Thoracic aorta (tissue), 2 donors: ENCODE measurements at places on chromosomes 12 and 14. TPM values are rescaled to one million over a fixed set of nuclear protein-coding genes. Genes with fewer than 3 reads are reported as not detected.

Gene KRT71
- not detected for total RNA-seq

Gene CEP290
- 21.4 TPM for total RNA-seq

Gene SLC35F4
- total RNA-seq, result not detected

Gene KERA
- total RNA-seq, result not detected

DNA sequence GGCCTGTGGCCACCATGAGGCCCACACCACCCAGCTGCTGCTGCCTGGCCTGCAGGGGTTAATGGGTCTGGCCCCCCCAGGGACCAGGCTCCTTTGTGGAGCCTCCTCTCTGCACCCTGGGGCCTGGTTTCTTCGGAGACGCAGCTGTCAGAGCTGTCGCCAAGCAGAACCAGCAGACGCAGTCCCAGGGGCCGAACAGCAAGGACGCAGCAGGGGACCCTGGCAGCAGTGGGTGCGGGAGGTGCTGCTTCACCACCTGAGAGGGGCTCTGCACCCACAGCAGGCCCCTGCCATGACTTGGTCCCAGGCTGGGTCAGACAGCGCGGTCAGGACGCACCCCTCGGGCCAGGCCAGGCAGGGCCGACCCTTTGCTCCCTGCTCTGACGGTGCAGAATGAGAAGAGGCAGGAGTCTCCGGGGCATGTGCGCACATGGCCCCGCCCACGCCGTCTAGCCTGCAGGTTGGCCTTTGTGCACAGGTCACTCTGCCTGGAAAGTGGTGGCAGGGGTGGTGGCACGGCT lies 30.5 kb downstream of the JAG2 start:
- H3K27me3 ChIP-seq, result no peaks in the 10 kb centered on the region
- no peak overlapping the region for H3K27ac ChIP-seq
- DNase-seq, result no peak
- no peaks in the 10 kb centered on the region for H3K36me3 ChIP-seq
- no peaks in the 10 kb centered on the region for H3K4me1 ChIP-seq
- no peak overlapping the region for H3K4me3 ChIP-seq

DNA sequence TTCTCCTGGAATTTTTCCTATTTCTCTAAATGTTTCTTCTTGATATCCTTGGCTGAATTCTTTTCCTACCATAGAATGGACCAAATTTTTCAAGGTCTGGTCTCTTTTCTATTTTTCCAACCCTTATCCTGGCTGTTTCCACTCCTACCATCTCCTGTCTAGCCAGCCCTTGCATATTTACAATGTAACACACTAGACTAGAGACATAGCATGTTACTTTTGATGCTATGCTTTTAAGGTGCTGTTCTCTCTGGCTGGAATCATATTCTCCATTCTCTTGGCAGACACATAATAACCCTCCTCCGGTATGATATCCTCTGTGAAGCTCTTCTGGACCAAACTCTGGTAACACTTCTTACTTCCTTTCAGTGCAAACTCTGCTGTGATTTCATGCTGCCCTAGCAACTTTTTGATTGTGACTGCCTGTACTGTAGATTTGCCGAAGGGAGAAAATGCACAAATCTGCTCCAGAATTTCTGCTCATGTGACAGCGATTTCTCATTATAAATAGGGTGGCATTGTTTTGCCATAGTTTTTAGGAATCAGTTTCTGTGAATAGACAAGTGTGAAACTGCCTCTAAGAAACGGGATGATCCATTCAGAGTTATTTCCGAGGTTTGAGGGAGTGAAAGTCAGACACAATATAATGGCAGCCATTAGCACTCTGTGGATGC lies 284.4 kb downstream of the MDGA2 start:
- H3K4me1 ChIP-seq, result peaks cover 6% of the 10 kb centered on the region
- H3K27me3 ChIP-seq, result no peaks in the 10 kb centered on the region
- no peak for DNase-seq

DNA sequence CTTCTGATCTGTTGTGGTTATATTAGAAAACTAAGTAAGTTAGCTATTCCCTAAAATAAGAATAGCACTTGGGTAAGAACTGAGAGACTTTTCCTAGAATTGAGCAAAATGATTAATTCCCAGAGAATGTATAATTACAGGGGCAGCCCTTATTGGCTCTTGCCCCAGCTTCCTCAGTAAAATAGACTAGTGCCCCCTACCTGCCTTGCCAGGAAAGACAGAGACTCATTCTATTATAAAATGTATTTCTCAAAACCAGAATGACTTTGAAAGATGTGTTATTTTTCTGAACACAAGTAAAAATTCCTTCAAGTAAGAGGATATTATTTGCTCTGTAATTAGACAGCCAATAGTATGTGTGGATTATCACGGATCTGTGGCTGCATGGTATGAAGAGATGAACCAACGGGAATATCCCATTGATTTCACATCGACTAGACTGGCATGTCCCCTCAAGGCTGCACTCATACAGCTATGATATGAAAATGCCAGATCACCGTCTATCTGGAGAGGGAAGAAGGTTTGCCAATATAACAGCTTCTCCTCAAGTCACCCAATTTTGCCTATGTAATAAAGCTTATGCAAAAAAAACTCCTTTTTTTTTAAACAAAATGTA lies 7.4 kb upstream of the GLRX5 start:
- H3K27ac ChIP-seq, result peak overlapping the region; percentile 84
- H3K4me3 ChIP-seq, result peak overlapping the region; percentile 62
- no peaks in the 10 kb centered on the region for H3K36me3 ChIP-seq
- no peak for DNase-seq
- H3K27me3 ChIP-seq, result no peaks in the 10 kb centered on the region
- peaks cover 40% of the 10 kb centered on the region for H3K4me1 ChIP-seq

DNA sequence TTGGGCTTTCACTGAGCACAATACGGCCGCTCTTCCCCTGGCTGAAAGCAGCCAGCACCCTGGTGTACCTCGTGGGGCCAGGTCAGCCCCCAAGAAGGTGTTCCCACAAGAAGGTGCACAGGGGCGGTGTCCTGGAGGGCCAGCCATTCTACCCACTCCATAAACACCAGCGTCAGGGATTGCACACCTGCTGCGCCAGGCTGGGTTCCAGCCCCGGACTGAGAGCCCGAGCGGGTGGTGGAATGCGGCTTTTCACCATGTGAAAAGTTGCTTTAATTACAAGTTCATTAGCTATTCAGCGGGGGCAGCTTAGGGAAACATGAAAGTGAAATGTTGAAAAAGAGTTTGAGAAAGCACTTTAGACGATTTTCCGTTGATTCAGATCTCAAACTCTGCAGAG lies 17.5 kb upstream of the MMP17 start:
- DNase-seq, result no peak
- H3K4me3 ChIP-seq, result no peak overlapping the region
- no peaks in the 10 kb centered on the region for H3K4me1 ChIP-seq
- H3K36me3 ChIP-seq, result no peaks in the 10 kb centered on the region
- H3K27ac ChIP-seq, result no peak overlapping the region

GRCh38 chr12:4421590-4422031 lies 24.0 kb downstream of the FGF6 start:
- DNase-seq, result no peak
- H3K4me1 ChIP-seq, result no peaks in the 10 kb centered on the region
- no peaks in the 10 kb centered on the region for H3K27me3 ChIP-seq

DNA sequence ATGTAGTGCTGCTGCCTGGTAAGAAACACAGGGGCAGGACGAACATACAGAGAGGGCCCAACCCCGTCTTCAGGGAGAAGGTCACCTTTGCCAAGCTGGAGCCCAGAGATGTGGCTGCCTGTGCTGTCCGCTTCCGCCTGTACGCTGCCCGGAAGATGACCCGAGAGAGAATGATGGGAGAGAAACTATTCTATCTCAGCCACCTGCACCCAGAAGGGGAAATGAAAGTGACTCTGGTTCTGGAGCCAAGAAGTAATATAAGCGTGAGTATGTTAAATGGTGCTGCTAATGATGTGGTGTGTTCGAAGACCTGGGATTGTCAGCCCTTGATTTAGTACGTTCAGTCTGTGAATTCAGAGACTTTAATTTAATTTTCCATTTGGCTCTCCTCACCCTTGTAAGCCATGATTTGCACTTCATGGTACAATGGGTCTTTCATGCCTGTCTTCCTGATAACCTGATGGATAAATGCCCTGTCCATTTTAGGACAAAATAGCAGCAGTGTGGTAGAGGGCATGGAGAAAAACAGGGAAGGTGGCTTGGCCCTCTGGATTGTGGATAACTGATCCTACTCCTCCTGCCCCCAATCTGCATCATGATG lies 318.9 kb downstream of the SNAPC1 start:
- no peaks in the 10 kb centered on the region for H3K36me3 ChIP-seq
- no peak for DNase-seq
- no peaks in the 10 kb centered on the region for H3K4me1 ChIP-seq
- H3K27ac ChIP-seq, result no peak overlapping the region
- no peak overlapping the region for H3K4me3 ChIP-seq

- H3K27me3 ChIP-seq, result no peaks in the 10 kb centered on the region
- peak overlapping the region; percentile 46 for H3K4me3 ChIP-seq
- no peak for DNase-seq
- peaks cover 23% of the 10 kb centered on the region for H3K4me1 ChIP-seq
- H3K27ac ChIP-seq, result peak overlapping the region; percentile 96
Measured at GRCh38 chr14:68814539-68815297, 21.9 kb upstream of the ZFP36L1 start.

GRCh38 chr12:32586390-32586789 lies 92.7 kb upstream of the DNM1L start:
- H3K27ac ChIP-seq, result no peak overlapping the region
- H3K36me3 ChIP-seq, result peaks cover 9% of the 10 kb centered on the region

GRCh38 chr12:128476266-128476665 lies 209.3 kb downstream of the TMEM132C start:
- DNase-seq, result no peak
- H3K36me3 ChIP-seq, result no peaks in the 10 kb centered on the region
- no peak overlapping the region for H3K4me3 ChIP-seq

- no peaks in the 10 kb centered on the region for H3K27me3 ChIP-seq
- H3K27ac ChIP-seq, result no peak overlapping the region
- no peak for DNase-seq
- no peaks in the 10 kb centered on the region for H3K4me1 ChIP-seq
- peaks cover 38% of the 10 kb centered on the region for H3K36me3 ChIP-seq
Measured at GRCh38 chr12:109169686-109170085, 53.3 kb downstream of the ACACB start.

DNA sequence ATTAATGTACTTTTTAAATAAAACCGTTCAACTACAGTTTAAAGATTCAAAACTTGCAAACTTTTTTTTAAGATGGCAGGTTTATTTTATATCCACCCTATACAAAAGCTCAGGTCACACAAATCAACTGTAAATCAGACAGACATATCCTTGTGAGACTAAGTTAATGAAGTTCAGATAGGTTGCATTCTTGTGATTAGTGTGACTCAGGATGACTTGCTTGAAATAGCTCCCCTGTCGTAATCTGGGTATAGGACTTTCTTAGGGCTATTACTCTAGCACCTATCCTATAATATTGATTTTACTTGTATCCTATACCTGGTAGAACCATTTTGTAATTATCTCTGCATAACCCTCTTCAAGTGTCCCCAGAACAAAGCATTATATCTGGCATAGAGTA lies 9.5 kb upstream of the PRKD1 start:
- no peak overlapping the region for H3K27ac ChIP-seq
- no peaks in the 10 kb centered on the region for H3K27me3 ChIP-seq
- H3K4me3 ChIP-seq, result no peak overlapping the region
- H3K36me3 ChIP-seq, result no peaks in the 10 kb centered on the region
- H3K4me1 ChIP-seq, result no peaks in the 10 kb centered on the region
- DNase-seq, result no peak

- no peak overlapping the region for H3K4me3 ChIP-seq
- H3K36me3 ChIP-seq, result no peaks in the 10 kb centered on the region
- DNase-seq, result no peak
- H3K4me1 ChIP-seq, result peaks cover 6% of the 10 kb centered on the region
Measured at GRCh38 chr12:5417500-5417899, 14.4 kb upstream of the NTF3 start.

GRCh38 chr12:132454193-132454932 lies 35.6 kb upstream of the FBRSL1 start:
- no peaks in the 10 kb centered on the region for H3K36me3 ChIP-seq
- no peak for DNase-seq
- no peaks in the 10 kb centered on the region for H3K27me3 ChIP-seq

DNA sequence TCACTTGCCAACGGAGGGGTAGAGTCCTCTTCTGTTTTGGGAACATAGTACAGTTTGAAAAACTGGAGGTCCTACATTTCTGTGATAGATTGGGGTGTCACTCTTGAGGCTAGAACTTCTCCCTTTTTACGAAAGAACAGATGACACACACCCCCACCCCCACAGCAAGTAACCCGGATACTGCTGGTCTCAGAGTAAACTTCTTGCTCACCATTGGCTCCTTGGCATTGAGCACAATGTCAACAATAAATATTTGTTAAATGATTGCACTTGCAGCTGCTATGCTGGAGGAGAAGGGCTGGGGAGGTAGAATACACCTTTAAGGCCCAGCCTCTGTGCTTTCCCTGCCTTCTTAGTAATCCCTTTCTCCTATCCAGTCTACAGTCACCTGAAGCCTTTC lies 149.8 kb downstream of the TGFB3 start:
- no peaks in the 10 kb centered on the region for H3K36me3 ChIP-seq
- H3K4me1 ChIP-seq, result peaks cover 14% of the 10 kb centered on the region
- no peak for DNase-seq
- no peak overlapping the region for H3K4me3 ChIP-seq

GRCh38 chr14:89748004-89748403 lies 206.5 kb downstream of the EFCAB11 start:
- DNase-seq, result no peak
- no peaks in the 10 kb centered on the region for H3K36me3 ChIP-seq
- H3K27me3 ChIP-seq, result no peaks in the 10 kb centered on the region
- no peak overlapping the region for H3K27ac ChIP-seq
- no peaks in the 10 kb centered on the region for H3K4me1 ChIP-seq

DNA sequence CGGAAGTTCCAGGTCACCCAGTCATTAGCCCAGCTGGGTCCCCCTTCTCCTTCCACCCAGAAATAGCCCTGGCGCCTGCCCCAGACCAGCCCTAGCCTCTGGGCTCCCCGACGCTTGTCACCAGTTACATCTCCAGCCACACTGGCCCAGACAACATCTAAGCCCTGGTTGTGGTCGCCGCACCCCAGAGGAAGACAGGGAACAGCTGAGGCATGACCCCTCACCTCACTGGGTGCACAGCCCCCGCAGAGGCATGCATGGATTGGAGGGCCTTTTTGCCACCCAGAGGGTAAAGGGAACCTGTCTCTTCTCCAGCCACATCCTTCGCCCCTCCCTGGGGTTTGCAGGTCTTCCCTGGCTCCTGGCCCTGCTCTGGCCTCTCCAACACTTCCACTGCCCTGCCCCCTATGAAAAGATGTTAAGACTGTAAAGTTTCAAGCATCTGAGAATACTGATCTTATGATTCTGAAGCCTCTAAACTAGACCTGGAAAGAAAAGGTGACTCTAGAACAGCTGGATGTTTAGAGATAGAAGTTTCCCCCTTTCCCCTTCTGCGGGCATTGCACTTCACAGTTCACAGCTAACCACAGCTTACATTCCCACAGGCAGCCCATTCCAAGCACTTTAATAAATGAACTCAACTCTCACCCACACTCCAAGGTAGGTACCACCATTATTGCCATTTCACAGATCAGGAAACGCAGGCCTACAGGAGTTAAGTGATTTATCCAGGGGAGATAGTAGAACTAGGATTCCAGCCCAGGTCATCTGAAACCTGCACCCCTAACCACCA lies 14.7 kb downstream of the TMEM119 start:
- DNase-seq, result no peak
- H3K27ac ChIP-seq, result no peak overlapping the region
- H3K27me3 ChIP-seq, result no peaks in the 10 kb centered on the region
- no peaks in the 10 kb centered on the region for H3K36me3 ChIP-seq
